ENCODE measurements at places on chromosomes 4 and X.

DNA sequence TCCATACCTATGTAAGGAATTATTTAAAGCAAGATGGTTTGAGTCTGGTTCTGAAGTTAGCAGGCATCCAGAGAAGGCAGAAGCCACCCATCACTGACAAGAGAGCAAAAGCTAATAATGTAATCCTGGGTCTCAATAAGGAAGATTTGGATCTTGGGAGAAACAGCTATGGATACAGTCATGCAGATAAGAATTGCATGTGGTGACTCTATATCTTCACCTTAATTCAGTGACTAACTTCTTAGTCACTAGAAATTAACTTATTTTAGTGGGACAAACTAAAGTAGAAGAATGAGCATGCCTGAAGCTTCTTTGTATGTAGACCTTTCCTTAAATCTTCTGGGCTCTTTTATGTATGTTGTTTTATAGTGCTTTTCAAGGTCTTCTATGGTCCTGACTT is 66.6 kb downstream of the ATP10D start:
- no peak for DNase-seq

- DNase-seq, result no peak
These were observed 542.3 kb upstream of the GRIA3 start for GRCh38 chrX:122641826-122642225.

- no peak for DNase-seq
These were observed 37.9 kb upstream of the TENM3 start for GRCh38 chr4:182205306-182205705.

DNA sequence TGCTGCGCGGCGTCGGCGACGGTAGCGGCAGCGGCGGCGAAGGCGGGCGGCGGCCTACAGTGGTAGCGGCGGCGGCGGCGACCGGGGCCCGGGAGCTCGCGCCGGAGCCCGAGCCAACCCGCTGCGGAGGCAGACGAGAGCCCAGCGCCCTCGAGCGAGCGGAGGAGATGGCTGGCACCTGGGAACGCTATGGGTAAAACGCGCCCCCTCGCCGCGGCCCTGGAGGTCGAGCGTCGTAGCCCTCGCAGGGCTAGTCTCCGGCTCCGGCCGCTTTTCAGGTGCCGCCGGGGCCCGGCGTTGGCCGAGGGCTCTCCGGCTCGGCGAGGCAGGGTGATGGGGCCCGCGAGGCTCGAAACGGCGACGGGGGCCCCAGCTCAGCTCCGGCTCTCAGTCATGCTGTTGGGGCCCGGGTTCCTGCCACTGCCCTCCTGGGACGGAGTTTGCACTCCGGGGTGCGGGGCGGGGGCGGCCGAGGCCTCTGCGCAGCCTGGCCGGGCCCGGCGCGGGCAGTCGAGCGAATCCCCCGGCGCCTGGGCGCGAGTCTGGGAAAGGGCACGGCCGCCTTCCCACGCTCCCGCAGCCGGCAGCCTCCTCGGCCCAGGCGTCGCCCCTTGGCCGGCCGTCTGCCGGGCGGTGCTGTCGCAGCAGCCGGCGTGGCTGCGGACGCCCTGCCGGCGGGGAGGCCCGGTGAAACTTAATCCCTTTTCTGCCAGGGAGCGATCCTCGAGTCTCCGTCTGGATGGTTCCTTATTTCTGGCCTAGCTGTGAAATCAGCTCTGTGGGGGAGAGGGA is 768 bp downstream of the MID2 start:
- DNase-seq, result peak; percentile 59

- DNase-seq, result no peak
These were observed 25.3 kb upstream of the GPC3 start for GRCh38 chrX:134010690-134011089.

DNA sequence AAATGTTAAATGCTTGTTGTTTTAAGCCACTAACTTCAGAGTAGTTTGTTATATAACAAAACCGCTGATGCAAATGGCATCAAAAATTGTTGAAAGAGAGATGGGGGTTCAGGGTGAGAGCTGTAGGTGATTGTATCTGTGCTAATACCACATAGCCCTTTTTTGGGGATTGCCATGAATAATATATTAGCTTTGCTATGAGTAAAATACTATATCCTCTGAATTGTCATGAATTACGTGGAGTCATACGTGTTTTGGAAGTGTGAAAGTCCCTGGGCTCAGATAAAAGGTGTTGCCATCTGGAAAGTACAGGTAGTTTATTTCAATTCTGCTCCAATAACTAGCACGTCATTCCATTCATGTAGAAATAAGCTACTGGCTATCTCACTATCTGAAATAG is 30.6 kb downstream of the DYNLT3 start:
- DNase-seq, result no peak

DNA sequence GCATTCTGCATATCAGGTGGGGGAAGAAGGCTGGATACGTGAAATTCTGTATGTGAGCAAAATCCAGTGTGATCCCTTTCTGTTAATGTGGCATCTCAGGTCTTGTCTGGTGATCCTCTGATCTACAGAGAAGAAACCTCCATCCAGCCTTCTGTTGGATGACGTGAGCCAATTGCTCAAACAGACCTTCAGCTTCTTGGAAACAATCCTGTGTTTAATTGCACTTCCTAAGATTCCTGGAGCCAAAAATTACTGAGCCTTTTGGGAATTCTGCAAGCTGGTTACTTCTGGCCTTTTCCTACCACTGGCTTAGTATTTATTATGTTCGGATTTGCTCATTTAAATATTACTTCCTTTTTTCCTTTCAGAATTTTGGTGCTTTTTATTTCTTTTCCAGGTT is 51.2 kb downstream of the TRIML1 start:
- no peak for DNase-seq

- DNase-seq, result no peak
These were observed 90.5 kb upstream of the TRIM2 start for GRCh38 chr4:153113838-153114105.

- peak; percentile 65 for DNase-seq
These were observed 677 bp downstream of the PTPN13 start for GRCh38 chr4:86594559-86595425.
